ENCODE measurements at places on chromosomes 11 and 22.

- DNase-seq: peak; percentile 0
Measured at GRCh38 chr22:49763696-49764095, 64.0 kb downstream of the BRD1 start.

DNA sequence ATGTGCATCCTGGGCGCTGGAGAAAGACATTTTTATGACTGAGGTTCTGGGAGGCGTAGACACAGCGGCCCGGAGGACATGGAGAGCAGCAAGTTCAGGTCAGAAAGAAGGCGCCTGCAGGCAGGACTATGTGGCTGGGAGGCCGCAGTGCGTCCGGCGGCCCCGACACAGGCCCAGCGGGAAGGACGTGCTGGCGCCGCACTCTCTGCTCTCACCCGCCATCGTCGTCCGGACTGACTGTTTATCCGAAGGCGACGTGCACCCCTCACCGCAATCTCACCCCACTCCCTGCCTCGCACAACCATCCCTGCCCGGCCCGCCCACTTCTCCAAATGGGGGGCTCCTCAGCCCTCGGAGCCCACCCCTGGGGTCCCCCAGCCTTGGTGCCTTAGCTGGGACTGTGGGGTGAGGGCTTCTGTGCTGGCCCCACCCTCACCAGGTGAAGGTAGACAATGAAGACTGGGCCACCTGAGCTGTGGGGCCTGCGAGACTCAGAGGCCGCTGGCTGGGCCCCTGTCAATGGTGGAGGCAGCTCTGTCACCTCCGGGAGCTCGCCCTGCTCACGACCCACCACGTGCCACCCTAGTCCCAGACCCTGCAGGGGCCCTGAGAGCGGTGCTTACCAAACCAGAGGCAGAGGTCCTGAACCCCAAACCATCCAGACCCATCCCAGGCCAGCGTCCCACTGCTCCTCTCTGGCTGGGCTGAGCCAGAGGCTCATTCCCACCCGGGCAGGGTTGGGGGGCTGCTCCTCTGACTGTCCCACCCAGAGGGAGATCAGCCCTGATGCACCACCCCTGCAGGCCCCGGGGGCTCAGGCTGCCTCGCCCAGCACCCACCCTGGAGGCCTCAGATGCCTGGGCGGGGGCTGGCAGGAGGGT lies 16.2 kb upstream of the MUC5B start:
- no peak for DNase-seq

DNA sequence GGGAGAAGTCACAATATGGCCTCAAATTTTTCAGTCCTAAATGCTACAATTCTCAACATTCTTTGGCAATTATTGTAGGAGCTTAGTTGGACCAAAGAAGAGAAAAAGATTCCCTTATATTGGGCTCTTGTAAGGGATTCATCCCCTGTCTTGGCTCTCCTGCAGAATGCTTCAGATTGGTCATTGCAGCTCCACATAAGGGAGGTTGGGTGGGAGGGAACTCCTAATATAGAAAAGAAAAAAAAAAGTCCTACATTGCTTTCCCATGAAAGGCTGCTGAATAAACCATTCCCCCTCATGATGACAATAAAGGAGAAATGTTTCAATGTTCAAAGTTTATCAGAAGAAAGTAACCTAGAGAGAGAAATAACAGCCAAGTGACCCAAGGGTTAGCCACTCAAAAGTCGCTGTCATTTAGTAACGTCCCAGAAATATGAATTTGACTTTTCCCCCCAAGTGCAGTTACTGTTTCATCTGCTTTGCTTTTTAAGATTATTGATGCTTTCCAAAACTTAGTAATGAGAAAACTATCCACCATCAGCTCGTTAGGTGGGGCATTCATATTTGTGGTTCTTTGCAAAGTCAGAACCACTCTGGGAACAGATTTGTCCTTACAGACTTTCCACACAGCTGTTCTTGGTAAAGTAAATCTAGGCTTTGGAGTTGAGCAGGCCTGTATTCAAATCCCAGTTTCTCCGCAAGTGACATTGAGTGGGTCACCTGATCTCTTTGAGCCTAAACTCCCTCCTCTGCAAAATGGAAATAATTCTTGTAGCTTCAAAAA lies 5.0 kb upstream of the SLC1A2 start:
- no peak for DNase-seq

- no peak for DNase-seq
Measured at GRCh38 chr22:36347094-36347493, 40.7 kb downstream of the MYH9 start.

- no peak for DNase-seq
Measured at GRCh38 chr11:33211153-33211552, 46.0 kb upstream of the HIPK3 start.

GRCh38 chr22:48829908-48830307 lies 997.8 kb downstream of the BRD1 start:
- DNase-seq: no peak

Measured in activated CD4-positive, alpha-beta T cell treated with anti-CD3 and anti-CD28 coated beads for 48 hours (primary cell).